ENCODE measurements at places on chromosomes 6 and 20.

DNA sequence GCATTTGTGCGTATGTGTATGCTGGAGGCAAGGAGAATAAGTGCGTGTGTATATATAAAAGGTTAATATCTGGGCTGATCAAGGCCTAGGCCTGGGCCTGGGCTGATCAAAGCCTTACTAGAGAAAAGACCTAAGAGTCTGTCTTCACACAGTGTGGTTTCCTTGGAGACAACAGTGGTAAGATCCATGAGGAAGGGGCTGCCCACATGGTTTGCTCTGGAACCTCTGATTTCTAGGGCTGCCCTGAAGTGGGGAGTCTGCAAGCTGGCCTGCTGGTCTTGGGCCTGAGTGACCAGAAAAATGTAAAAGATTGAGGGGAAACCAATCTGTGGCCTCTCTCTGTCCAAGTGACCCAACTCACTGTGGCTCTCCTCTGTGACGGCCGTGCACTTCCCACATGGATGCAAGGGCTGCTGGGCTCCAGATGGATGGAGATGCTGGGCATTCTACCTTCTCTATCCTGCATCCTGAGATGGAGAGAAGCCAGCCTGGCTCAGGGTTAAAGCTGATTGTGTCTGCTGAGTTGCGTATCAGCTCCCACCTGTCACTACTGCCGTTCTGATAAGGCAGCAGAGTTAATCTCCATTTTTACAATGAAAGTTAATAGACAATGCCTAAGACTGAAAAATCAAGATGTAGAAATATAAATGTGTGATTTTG is 90.3 kb upstream of the NXT1 start:
- DNase-seq = no peak

GRCh38 chr6:49736017-49736508 is 8.1 kb downstream of the CRISP3 start:
- no peak for DNase-seq

DNA sequence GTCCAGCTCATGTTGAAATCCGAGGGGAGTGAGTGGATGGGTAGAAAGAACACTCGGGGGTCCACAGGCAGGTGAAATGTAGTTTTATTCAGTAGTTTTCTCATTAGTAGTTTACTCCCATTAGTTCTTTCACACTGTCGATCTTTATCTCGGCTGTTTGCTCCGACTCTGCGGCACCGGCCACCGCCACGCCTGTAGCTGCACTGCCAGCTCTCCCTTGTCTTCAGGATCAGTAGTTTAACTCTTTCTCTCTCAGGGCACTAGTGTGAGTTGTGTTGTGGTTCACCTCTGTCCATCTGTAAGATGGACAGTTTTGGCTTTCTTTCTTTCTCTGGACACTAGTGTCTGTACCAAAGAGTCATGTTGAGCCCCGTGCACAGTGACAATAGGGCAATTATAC is 195.7 kb downstream of the LMBRD1 start:
- DNase-seq = no peak

- DNase-seq = no peak
These were observed 348.3 kb downstream of the DHX35 start for GRCh38 chr20:39310363-39310995.

DNA sequence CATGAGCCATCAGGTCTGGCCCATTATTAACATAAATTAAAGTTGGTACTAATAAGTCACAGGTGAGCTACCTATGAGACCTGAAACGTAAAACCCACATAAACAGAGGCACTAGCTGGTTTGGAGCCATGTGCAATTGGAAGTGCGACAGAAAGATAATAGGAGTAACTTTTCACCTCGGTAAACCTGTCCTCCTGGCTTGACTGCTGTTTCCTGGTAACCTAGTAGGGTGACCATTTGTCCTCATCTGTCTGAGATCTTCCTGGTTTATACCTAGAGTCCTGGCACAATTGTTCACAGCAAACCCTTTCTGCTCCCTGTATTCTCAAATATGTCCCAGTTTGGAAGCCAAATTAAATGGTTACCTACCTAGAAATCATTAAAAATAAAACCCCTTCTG is 7.4 kb downstream of the TBC1D20 start:
- no peak for DNase-seq

DNA sequence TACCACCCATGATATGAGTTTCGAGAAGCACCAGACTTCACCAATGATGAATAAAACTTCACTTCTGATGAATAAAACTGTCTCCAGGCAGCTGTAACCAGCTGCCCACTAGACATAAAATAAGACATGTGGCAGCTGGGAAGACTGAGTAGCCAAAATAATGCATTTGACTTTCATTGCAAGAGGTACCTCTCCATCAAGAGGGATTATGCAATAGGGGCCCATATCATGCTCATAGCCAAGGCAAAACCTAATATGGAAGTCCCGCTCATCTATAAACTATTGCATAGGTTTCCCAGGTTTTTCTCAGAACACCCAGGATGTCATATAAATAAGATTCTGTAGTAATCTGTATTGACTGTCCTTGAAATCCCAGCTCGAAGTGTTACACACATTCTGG is 155.5 kb downstream of the SIM1 start:
- no peak for DNase-seq

DNA sequence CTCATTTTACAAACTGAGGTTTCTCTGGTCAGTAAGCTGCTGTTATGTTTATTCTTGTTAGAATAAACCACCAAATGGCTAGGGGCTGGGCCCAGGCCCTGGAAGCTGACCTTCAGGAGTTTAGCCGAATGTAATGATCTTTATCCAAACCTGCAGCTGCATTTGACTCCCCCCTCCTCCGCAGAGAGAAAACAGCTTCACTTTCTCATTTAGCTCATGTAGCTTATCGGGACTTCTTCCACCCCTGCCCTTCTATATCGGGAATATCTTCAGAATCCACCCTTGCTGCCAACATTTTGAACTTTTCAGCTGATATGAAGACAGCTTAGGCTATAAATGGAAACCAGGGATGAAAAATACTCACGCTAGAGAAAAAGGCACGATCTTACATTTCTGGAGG is 102.6 kb downstream of the ZMYND8 start:
- no peak for DNase-seq

DNA sequence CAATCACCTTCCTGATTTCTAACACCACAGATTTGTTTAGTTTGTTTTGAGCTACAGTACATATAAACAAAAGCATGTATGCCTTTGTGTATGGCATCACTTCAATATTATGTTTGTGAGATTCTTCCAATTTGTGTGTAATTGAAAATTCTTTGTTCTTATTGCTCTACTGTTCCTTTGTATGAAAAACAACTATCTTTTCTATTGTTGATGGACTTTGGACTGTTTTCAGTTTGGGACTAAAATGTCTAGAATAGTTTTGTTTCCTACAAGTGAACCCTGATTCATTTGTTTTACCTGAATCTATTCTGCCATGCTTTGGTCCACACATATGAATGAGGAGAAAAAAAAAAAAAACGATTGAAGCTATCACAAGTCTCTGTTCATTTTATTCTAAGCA is 21.2 kb upstream of the ZNF184 start:
- no peak for DNase-seq

DNA sequence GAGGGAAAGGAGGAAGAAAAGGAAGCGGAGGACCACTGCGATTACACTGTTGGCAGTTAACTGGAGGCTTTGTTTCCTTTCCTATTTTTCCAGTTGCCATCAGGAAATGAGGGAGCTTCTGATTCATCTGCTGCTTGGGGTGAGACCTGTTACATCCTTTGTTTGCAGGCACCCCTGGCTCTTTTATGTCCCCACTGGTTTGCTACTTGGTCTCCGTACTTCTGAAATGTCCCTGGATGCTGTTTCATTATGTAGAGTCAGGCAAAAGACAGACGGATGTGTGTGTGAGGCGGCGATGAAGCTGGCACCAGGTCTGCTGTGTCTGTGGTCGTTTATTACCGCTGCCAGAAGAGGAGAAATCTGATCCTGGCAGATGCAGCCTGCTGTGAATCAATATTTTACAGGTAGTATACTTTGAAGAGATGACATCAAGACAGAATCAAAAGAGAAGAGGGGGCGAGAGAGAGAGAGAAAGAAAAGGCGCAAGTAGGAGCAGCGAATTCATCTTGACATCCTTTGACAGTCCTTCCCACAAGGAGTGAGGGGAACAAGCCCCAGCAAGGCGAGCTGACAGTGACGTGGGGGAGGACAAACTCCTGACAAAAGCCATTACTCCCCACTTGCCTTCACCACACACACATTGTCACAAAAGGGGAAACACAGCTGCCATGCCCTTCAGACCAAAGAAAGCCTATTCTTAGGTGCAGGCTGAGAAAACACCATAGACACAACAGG is 145.9 kb upstream of the FBXL4 start:
- DNase-seq = no peak

- no peak for DNase-seq
These were observed 15.7 kb upstream of the BHLHE23 start for GRCh38 chr20:63022501-63022900.

GRCh38 chr6:71383476-71383875 is 94.9 kb downstream of the OGFRL1 start:
- DNase-seq = no peak

GRCh38 chr6:1426416-1426815 is 37.0 kb downstream of the FOXF2 start:
- no peak for DNase-seq
